ENCODE measurements at places on chromosomes 16 and 17.

DNA sequence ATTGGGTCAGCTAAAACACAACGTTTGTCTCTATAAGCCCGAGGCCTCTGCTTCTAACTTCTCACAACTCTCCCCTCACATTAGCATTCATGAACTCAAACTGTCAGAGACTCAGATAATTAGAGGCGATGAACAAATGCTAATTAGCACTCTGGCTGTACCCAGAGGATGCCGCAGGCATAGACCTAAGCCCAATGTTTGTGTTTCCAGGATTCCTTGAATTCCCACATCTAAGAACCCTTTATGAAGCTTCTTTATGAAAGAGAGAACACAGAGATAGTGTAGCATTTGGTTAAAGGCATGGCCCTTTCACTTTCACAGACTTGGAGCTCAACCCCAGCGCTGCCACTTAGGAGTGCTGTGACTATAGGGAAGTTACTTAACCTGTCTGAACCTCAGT, 512.2 kb downstream of the GRIN2A start:
- no peak for DNase-seq

DNA sequence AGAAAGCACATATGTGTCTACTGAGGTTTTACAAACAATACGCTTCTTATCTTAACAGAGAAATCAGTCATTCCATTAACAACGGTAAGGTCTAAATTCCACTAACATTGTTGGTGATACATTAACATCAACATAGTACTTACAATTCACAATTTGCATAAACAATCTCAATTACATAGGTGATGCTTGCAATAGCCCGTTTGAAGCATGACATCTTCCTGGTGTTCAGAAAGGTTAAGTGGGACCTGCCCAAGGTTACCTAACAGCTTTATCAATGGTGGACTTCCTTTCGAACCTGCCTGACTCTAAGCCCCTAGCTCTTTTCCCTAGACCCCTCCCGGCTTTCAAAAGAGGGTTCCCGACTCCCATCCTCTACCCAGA, 699 bp downstream of the FAM222B start:
- no peak for DNase-seq

DNA sequence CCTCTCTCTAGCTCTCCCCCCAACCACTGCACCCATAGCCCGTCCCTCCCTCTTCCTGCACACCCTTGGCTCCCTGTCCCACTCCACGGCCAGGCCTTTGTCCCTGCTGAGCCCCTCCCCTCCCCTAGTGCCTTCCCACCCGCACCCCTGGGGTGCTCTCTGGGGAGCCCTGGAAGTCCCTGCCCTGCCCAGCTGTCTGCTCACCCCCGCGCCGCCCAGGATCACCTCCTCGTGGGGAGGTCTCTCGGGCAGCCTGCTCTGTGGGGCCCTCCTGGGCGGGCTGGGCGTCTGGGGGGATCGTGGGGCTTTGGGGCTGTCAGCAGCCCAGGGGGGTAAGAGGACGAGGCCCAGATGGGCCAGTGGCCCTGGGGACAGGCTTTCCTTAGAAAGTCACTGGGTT, 18.1 kb downstream of the CACNA1H start:
- DNase-seq: no peak

DNA sequence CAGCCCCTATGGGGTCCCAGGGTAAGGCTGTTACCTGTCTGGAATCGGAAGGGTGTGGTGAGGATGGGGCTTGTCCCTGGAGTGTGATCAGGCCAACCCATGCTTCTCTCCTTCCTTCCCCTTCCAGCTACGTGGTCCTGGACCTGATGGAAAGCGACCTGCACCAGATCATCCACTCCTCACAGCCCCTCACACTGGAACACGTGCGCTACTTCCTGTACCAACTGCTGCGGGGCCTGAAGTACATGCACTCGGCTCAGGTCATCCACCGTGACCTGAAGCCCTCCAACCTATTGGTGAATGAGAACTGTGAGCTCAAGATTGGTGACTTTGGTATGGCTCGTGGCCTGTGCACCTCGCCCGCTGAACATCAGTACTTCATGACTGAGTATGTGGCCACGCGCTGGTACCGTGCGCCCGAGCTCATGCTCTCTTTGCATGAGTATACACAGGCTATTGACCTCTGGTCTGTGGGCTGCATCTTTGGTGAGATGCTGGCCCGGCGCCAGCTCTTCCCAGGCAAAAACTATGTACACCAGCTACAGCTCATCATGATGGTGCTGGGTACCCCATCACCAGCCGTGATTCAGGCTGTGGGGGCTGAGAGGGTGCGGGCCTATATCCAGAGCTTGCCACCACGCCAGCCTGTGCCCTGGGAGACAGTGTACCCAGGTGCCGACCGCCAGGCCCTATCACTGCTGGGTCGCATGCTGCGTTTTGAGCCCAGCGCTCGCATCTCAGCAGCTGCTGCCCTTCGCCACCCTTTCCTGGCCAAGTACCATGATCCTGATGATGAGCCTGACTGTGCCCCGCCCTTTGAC, 2.4 kb downstream of the MAPK7 start:
- no peak for DNase-seq

DNA sequence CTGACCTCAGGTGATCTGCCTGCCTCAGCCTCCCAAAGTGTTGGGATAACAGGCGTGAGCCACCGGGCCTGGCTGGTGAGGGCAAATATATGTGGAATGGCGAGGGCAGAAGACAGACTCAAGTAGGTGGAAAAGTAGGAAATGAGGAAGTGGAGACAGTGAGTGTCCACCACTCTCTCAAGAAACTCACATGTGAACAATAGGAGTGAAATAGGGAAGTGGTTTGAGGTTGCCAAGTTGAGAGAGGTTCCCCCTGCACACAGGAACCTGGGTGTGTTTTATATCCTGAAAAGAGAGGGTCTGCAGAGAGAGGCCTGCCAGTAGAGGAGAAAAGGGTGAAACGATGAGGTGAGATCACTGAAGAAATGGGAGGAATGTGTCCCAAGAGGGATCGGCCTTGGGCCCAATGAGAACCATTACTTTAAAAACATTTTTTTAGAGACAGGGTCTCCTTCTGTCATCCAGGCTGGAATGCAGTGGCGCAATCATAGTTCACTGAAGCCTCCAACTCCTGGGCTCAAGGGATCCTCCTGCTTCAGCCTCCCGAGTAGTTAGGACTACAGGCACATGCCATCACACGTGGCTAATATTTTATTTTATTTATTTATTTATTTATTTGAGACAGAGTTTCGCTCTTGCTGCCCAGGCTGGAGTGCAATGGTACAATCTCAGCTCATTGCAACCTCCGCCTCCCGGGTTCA, 17.1 kb upstream of the CORO1A start:
- DNase-seq: no peak

- DNase-seq: no peak
Observed at GRCh38 chr17:36728030-36728991, 126.9 kb downstream of the MRM1 start.

DNA sequence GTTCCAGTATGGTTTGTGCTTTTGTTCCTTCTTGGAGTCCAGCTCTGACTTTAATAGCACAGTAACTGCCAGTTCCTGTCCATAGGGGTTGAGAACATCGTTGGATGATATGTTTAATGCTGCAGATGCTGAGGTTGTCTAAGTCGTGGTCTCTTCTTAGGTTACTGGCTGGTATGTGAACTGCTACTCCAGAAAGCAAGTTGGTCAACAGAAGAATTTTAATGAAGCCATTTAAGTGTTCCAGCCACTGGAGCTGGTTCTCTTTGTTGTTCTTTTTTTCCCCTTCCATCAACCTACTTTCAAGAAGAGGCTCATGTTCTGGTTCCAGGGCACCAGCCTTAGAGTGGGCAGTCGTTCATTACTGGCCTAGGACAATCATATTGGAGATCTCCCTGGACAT, 140.3 kb upstream of the TBX2 start:
- DNase-seq: no peak

DNA sequence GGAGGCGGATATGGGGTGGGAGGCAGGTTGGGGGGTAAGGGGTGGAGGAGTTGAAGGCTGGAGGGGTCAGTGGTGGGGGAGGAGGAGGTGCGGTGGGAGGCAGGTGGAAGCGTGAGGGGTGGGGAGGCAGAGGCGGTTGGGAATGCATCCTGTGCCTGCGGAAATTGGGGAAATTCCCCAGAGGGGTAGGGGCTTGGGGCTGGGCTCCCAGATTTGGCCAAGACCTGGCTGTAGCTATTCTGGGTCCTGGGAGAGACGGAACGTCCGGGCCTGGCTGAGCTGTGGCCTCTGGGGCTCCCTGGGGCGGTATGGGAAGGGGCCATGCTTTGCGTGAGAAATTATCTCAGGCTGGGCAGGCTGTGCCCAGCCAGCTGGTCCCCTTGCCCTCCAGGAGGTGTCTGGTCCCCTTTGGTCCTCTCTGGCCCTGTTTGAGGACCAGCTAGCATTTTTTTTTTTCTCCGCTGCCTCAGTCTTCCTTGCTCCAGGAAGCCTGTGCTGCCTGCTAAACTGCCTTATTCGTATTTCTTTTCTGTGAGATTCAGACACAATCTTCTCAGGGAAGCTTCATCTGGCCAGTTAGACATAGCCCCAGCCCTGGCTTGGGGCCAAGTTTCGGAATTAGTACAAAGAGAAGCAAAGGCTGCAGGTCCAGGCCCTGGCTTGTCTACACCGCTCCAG, 7.3 kb upstream of the TRPV2 start:
- peak; percentile 18 for DNase-seq

GRCh38 chr16:12456355-12456754, 347.3 kb downstream of the CPPED1 start:
- no peak for DNase-seq

DNA sequence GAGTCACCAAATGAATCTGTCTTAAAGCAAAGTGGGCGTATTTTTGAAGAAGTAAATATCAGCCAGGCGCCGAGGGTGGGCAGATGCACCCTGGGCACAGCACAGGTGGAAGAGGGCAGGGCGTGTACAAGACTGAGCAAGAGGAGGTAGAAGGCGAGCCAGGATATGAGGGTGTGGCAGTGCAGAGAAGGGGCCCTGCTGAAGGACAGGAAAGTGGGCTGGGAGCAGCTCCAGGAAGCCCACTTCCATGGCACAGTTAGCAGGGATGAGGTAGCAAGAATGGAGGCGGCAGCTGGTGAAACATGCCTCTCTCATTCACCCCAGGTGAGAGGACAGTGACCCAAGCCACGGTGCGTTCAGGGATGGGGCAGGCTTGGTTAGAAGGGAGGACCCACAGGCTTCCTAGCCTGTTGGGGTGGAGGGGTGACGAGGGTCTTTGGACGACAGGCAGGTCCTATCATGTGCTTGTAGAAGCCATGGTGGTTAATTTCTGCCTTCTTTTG, 149.3 kb downstream of the CLEC16A start:
- DNase-seq: no peak

DNA sequence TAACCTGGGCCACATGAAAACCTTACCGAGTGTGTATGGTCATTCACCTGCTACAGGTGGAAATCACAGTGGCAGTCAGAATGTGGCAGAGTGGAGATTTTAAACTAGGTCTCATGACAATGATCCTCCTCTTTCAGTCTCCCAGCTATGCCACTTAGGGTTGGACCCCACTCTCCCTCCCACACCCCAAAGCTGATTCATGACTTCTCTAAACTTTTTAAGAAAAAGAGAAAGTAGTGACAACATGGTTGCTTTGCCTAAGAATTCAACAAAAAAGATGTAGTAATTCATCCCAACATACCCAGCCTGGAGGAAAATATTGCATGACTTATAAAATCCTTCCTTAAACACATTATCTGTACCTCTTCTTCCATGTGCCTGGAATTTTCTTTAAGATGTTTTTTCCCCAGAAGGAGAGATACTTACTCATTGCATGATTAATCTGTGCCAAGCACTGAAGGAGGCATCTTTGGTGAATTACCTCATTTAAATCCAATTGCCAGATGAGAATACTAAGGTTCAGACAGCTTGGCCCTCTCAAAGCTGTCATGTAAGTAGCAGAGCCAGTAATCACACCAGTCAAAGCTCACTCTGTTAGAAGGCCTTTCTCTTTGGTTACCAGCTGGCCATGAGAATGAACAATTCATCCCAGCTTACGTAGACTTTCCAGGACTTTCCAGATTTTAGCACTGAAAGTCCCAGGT, 119.9 kb downstream of the COPRS start:
- no peak for DNase-seq

- no peak for DNase-seq
Observed at GRCh38 chr17:37830151-37830993, 85.5 kb upstream of the HNF1B start.

- no peak for DNase-seq
Observed at GRCh38 chr17:77899498-77899897, 59.0 kb upstream of the TNRC6C start.

DNA sequence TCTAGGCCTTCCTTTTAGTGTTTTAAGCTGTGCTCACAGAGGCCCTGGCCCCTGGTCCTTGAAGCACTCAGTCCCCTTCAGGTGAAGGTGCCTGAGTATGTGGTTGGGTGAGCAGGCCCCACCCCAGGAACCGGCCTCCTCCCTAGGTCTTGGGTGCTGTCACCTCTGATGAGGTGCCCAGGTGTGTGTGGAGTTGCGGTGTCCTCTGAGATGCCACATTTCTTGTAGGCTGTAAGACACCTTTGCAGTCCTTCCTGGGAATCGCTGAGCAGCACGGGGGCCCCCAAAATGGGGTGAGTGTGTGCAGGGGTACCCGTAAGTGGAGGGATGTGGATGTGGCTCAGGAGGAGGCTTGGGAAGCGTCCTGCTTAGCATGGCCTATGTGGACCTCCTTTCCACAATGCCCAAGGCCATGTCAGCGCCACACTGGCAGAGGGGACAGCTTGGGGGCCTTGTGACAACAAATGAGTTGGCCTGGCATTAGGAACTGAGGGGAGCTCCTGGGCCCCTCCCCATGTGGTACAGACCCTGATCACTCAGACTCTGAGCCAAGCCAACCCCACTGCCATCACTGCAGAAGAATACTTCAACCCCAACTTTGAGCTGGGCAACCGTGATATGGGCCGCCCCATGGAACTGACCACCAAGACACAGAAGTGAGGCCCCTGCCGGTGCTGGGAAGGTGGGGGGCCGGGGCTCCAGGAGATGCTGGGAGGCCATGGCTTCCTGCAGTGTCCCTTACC, 11.2 kb downstream of the CORO6 start:
- no peak for DNase-seq

DNA sequence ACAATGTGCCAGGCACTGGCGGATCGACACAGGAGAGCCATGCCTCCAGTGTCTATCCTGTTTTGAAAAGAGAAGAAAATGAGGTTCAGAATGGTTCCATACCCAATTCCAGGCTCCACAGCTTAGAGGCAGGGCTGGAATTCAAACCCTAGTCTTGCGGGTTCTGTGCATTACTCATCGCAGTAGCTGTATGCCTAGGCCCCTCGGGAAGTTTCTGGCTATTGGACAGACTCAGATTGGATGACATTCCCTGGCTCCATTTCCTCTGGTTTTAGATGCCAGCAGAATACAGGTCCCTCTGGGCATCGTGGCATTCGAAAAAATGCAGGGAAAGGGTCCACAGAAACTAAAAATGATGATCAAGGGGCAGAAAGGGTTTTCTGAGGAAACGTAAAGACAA, 184.7 kb downstream of the COPRS start:
- DNase-seq: no peak

DNA sequence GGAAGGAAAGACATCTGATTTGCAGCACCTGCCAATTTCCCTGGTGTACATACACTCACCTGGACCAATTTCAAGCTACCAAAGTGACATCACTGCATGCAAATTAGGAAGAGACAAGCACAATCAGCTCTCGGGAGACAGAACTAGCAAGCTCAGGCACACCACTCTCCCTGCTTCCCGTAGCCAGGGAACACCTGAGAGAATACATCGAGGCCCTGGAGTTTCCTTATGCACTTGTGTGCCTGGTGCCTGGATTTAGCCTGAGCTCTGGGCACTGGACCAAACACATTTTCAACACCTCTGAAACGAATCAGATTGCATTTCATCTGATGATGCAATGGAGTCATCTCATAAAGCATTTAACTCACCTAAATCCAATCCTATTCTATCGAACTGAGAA, 110.5 kb downstream of the HS3ST2 start:
- no peak for DNase-seq

All from nephron progenitor cell (in vitro differentiated cells).